ENCODE measurements at places on chromosomes 1 and 21.

GRCh38 chr1:78601068-78601467 is 19.2 kb upstream of the IFI44L start:
- DNase-seq: peak; percentile 56

DNA sequence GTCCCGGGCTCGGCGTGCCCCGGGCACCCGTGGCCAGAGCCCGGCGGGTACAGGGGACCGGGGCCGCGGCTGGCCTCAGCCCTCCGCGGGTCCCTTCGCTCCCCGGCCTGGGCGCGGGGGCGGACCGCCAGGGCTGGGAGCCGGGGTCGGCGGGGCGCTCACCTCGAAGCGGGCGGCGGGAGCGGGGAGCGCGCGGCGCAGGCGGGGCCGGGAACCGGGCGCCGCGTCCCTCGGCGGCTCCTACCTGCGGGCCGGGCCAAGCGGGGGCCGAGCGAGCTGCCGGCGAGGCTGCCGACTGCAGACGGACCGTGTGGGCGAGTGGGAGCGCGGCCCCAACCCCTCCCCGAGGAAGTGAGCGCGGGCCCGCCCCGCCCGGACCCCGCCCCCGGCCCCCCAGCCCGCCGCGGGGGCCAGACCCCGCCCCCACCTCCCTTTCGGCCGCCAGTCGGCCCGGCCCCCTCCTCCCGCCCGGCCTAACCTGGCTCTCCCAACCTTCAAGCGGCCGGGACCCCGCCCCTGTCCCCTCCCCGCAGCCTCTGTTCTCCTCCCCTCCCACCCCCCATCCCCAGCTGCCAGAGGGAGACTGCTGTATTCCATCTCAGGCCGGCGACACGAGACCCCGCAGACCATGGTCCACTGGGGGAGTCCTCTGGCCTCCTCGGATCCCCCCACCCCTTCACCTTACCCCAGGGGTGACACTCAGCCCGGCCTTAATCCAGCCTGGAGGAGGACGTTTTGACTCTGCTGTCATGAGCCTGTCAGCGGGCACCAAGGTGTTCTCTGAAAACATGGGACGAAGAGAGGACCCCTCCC is at the start of gene FHL3:
Gene FHL3, minus strand, starts transcription at position 320 of the 813 bp plus-strand sequence. CDS start 6,102 bp downstream, outside the sequence.
- DNase-seq: no peak

- DNase-seq: no peak
Measured at GRCh38 chr1:5918275-5918649, 74.0 kb downstream of the NPHP4 start.

DNA sequence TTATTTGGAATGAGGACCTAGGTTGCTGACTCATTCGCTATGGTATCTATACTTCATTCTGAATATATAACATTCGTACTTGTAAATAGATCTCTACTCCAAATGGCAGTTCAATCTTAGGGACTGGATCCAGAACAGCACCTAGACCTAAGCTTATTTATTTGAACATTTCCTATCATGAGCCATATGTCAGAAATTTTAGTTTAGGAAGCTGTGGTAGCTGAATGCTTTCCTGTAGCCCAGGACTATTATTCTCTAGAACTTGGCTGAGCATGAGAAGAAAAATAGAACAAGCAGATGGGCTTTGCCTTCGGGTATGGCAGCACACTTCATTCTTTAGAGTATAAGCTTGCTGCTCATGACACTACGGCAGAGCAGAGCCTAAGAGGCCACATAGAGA is 1114.4 kb upstream of the B3GALT2 start:
- no peak for DNase-seq

GRCh38 chr1:235999259-235999925 is 65.5 kb downstream of the NID1 start:
- DNase-seq: no peak

DNA sequence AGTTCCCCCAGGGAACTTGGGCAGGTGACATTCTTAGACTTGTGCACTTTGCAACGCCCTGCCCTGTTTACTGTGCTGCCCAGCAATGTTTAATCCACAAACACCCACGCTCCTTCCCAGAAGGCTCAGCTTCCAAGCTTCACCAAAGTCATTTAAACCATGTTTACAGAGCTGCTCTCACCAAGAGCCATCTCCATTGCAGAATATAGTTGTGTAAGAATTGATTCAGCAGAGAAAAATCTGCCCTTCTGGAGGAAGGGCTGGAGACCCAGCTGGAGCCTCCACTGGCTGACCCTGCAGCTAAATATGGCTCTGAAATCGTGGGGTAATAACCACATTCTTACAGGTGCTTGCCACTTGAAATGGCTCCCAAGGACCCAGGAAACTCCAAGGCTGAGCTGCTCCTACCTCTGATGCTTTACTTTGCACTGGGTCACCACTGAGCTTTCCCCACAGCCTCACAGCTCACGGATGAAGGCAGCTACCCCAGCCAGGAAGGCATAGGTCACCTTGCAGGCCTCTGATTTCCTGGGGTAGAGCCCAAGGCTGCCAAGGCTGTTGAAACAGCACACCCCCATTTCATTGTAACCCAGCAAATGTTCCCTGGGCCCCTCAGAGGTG is 8.7 kb downstream of the CAPN2 start:
- no peak for DNase-seq

DNA sequence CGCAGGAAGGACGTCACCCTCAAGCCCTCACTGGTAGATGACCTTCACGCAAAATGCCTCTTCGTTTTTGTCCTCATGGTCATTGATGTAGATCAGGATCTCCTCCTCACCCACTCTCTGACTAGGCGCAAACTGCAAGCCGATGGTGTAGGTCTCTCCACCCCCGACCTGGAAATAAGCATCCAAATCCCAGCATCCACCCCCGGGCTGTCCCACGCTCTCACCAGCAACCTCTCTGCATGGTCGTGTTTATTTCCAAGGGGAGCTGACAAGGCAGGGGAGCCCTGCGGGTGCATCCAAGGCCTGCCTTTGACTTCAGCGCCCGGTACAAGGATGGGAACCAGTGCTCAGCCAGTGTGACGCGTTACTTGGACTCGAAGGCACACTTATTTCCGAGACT is 129.0 kb downstream of the NPHP4 start:
- no peak for DNase-seq

DNA sequence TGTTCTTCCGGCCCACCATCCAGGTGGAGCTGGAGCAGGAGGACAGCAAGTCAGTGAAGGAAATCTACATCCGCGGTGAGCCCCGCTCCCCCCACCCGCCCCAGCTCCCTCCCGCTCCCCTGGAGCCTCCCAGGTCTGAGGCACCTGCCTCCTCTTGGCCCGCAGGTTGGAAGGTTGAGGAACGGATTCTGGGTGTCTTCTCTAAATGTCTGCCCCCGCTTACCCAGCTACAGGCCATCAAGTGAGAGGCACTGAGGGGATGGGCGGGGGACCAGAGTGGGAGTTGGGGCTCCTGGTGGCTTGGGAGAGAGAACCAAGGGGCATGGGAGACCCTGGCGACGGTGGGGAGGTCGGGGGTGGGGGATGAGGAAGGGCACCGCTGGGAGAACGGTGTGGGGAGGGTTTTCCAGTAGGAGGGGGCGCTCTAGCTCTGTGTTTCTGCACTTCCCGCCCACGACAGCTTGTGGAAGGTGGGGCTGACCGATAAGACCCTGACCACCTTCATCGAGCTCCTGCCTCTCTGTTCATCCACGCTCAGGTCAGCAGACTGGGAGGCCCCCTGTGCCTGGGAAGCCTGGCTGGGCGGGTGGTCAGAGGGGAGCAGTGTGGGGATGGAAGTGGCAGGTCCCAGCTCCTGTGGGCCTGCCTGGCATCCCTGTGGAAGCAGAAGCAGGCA is 4.2 kb downstream of the LRRC71 start:
- no peak for DNase-seq

DNA sequence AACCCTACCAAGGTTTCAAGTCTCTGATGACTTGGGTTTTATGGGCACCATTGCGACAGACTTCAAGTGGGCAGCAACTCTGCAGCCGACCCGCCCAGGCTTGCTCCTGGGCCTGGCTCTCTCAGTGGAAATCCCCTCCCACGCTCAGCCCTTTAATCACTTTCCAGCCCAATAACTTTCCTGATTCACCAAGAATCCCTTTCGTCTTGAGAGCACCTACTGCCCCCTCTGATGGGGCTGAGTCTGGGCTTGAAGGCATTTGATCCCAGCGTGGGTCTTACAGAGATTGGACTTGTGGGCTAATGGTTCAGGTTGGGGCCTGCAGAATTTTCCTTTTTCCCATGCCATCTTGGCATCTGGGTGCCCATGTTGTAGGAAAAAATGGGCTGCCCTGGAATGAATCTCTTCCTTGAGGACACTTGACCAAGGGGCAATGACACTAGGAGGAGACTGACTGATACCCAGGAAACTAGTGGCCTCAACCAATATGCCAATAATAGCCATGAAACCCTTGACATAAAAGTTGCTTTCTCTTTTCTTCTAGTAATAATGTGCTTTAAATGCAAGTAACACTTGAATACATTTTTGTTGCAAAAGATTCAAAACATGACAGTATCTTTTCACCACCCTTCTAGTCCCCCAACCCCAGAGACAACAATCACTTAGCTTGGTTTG is 7.8 kb upstream of the PHLDA3 start:
- no peak for DNase-seq

GRCh38 chr1:81594206-81594605 is 206.5 kb upstream of the ADGRL2 start:
- no peak for DNase-seq

Measured in NCI-H524 treated with DMSO at 0.1 percent for 48 hours (cell line).